ENCODE measurements at places on chromosomes 6 and 20. TPM values are rescaled to one million over a fixed set of nuclear protein-coding genes. Genes with fewer than 3 reads are reported as not detected.

The PLEKHG1 gene
- 8.2 TPM for total RNA-seq

DNA sequence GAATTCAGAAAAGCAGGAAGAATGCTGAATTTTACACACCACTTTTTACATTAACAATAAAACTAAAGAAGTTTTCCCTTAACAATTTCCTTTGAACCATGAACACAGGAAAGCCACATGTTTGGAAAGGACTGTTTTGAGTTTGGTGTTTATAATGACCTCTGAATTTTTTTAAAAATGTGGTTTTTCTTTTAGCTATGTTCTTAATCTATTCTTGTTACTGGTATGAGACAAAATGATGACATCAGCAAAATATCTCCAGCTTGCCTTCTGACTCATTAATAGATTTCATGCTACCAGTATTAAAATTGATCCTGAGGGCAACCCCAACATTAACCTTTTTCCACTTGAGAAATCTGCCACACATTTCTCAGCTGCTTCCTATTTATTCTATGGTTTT is 217.5 kb upstream of the THEMIS start:
- DNase-seq = no peak

DNA sequence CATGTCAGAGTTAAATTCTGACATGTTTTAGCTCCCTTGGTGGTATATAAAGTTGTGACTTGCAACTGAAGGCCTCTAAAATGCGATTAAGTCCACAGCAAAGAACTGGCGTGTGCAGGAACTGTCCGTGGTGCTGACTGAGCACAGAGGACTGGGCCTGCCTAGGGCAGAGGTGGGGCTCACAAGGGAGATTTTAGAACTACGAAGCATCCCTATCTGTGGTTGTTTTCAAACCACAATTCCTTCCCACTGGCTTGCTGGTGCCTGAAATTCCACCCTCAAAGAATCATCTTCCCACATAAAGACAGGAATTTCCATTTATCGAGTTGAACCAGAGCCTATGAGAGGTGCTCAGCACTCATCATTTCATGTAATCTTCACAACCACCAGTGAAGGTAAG is 30.1 kb downstream of the RIMS4 start:
- no peak for DNase-seq

DNA sequence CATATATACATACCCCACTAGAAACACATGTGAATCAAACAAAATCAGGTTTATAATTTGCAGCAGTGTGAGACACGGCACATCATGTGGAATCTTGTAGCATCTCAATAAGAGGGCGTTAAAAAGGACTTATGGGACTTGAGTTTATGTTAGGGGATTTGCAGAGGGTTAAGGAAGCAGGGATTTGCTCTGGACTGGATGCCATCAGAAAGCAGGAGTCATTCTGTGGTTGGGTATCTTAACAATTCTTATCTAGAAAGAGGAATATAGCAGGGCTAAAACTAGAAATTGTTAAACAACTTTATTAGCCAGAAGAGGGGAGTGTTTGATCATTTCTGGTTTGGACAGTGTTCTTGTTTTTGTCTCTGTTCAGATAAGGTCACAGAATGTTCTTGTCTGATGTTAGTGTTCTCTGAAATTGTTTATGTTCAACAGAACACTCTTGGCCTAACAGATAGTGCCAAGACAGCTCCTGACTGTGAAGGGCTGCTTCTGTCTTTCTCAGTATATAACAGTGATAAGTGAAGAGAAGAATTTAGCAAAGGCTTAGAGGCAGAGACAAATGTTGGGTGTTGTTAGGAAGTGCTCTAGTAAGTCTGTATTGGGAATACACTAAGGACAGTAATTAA is 39.2 kb downstream of the LIN28B start:
- peak; percentile 67 for DNase-seq

All from sigmoid colon (tissue), 7 donors.